ENCODE measurements at places on chromosomes 2 and 18. TPM values are rescaled to one million over a fixed set of nuclear protein-coding genes. Genes with fewer than 3 reads are reported as not detected.
A peak's percentile ranks its signal among the peaks of the same experiment; 100 is the strongest.

DNA sequence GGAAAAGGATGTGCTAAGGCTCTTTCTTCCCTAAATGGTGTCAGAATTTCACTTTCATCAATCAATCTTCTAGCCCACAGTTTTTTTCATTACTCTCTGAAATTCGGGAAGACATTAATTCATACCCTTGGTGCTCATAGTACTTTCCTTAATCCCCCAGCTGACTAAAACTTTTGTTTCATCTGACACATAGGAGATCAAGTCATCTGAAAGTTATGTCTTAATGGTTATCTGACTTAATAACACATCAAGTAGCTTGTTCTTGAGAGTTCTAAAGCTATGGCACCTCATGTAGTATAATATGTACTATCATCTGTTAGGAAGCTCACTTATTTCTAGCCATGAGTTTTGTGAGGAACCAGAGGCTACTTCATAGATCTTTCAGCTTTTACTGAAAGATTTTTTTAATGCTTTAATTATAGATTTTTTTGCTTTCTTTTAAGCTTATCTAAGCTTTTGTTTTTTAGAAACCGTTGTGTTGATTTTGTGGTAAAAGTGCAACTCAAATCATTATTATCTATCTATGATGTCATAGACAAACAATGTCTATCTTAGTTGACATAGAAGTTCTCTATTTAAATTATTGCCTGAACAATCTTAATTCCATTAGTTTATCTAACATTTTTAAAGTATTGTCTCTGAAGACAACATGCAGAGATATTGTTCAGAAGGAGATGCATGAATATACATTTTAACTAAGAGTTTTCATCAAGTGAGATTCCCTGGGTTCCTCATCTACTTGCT lies 93.6 kb upstream of the UBXN4 start:
- no peak for DNase-seq
- no peak overlapping the region for H3K4me3 ChIP-seq
- no peaks in the 10 kb centered on the region for H3K27me3 ChIP-seq
- H3K4me1 ChIP-seq: no peaks in the 10 kb centered on the region

DNA sequence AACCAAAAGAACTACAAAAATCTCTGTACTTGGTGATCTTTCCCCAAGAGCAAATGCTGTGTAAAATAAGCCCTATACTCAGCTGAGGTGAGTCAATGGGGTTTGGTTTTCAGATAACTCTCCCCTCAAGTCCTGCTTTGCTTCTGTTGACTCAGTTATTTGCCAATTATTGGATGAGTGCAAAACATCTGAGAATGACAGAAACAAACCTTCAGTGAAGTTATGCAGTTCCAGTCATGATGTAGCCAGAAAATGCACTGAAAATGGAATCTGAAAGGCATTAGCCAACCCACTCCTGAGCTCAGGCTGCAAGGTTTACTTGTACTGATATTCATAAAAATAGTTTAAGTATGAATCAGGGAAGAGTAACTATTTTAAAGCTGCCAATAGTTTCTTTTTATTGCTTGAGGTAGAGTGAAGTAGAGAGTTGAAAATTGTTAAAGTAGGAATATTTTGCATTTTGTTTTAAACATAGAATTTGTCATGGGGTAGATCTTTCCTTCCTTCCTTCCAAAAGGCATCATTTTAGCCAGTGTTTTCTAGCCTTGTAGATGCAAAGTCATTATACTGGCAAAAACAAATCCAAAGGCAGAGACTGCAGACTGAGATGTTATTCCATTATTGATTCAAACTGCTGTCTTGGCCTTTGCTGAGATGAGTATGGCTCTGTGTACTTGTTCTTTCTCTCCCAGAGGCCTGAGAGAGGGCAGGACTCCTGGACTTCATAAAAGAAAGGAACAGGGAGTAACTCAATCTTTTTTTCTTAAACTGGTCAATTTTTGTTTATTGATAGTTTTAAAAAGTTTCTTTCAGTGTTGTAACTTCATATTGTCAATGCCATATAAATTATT lies 215.3 kb downstream of the RND3 start:
- peak overlapping the region; percentile 26 for H3K27ac ChIP-seq
- no peaks in the 10 kb centered on the region for H3K27me3 ChIP-seq
- H3K4me3 ChIP-seq: no peak overlapping the region
- no peaks in the 10 kb centered on the region for H3K36me3 ChIP-seq

DCDC2C gene
- total RNA-seq: 2.4 TPM

GRCh38 chr2:198259496-198259895 lies 455.1 kb downstream of the PLCL1 start:
- H3K27ac ChIP-seq: no peak overlapping the region
- H3K4me3 ChIP-seq: no peak overlapping the region
- no peaks in the 10 kb centered on the region for H3K4me1 ChIP-seq
- no peaks in the 10 kb centered on the region for H3K36me3 ChIP-seq

DNA sequence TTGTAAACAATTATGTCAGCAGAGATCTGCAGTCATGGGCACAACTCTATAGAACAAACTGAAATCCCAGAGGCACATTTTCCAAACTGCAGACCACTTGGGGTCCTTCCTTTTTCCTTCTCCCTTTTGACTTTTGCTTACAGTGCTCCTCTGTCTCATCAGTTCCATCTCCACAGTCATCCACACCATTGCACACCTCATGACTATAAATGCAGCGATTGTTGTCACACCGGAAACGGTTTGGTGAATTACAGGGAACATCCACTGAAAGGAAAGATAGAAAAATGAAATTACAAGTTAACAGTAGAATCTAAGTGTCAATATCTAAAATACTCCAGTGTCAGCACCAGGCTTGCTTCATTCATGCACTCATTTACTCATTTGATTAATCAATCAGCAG lies 96.4 kb downstream of the DHRS9 start:
- no peaks in the 10 kb centered on the region for H3K36me3 ChIP-seq
- no peak overlapping the region for H3K27ac ChIP-seq
- H3K4me1 ChIP-seq: no peaks in the 10 kb centered on the region
- DNase-seq: no peak

- H3K27ac ChIP-seq: no peak overlapping the region
- H3K27me3 ChIP-seq: no peaks in the 10 kb centered on the region
- H3K36me3 ChIP-seq: no peaks in the 10 kb centered on the region
- no peak for DNase-seq
- H3K4me1 ChIP-seq: no peaks in the 10 kb centered on the region
- H3K4me3 ChIP-seq: no peak overlapping the region
Observed at GRCh38 chr2:212892193-212892592, 259.2 kb downstream of the IKZF2 start.

GRCh38 chr2:39141334-39142271 lies 20.8 kb upstream of the SOS1 start:
- no peak overlapping the region for H3K4me3 ChIP-seq
- no peak for DNase-seq
- no peak overlapping the region for H3K27ac ChIP-seq
- H3K27me3 ChIP-seq: no peaks in the 10 kb centered on the region
- no peaks in the 10 kb centered on the region for H3K36me3 ChIP-seq

- no peak overlapping the region for H3K27ac ChIP-seq
- H3K36me3 ChIP-seq: no peaks in the 10 kb centered on the region
- H3K4me1 ChIP-seq: no peaks in the 10 kb centered on the region
- no peaks in the 10 kb centered on the region for H3K27me3 ChIP-seq
- no peak for DNase-seq
- H3K4me3 ChIP-seq: no peak overlapping the region
Observed at GRCh38 chr18:56377231-56377630, 261.2 kb downstream of the TXNL1 start.

GRCh38 chr18:12540751-12541150 lies 117.2 kb downstream of the SPIRE1 start:
- H3K27me3 ChIP-seq: no peaks in the 10 kb centered on the region
- H3K4me3 ChIP-seq: no peak overlapping the region
- H3K36me3 ChIP-seq: no peaks in the 10 kb centered on the region
- H3K4me1 ChIP-seq: no peaks in the 10 kb centered on the region
- DNase-seq: no peak

DNA sequence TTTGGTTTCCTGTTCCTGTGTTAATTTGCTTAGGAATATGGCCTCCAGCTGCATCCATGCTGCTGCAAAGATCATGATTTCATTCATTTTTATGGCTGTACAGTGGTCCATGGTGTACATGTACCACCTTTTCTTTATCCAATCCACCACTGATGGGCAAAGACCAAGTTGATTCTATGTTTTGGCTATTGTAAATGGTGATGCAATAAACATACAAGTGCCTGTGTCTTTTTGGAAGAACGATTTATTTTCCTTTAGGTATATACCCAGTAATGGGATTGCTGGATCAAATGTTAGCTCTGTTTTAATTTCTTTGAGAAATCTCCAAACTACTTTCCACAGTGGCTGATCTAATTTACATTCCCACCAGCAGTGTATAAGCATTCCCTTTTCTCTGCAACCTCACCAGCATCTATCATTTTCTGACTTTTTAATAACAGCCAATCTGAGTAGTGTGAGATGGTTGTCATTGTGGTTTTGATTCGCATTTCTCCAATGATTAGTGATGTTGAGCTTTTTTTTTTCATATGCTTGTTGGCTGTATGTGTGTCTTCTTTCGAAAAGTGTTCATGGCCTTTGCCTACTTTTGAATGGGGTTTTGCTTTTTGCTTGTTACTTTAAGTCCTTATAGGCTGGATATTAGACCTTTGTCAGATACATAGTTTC lies 19.4 kb downstream of the EXOC6B start:
- H3K27ac ChIP-seq: no peak overlapping the region
- H3K4me3 ChIP-seq: no peak overlapping the region
- H3K27me3 ChIP-seq: no peaks in the 10 kb centered on the region
- H3K4me1 ChIP-seq: no peaks in the 10 kb centered on the region

AMER3 gene
- not detected for total RNA-seq

GRCh38 chr2:160140471-160140870 lies 59.6 kb downstream of the ITGB6 start:
- no peaks in the 10 kb centered on the region for H3K36me3 ChIP-seq
- no peaks in the 10 kb centered on the region for H3K27me3 ChIP-seq
- no peaks in the 10 kb centered on the region for H3K4me1 ChIP-seq
- no peak overlapping the region for H3K27ac ChIP-seq

GRCh38 chr18:72391951-72392350 lies 152.2 kb downstream of the CBLN2 start:
- H3K4me1 ChIP-seq: no peaks in the 10 kb centered on the region
- no peak overlapping the region for H3K27ac ChIP-seq
- H3K4me3 ChIP-seq: no peak overlapping the region
- no peaks in the 10 kb centered on the region for H3K27me3 ChIP-seq
- no peaks in the 10 kb centered on the region for H3K36me3 ChIP-seq
- DNase-seq: no peak

- H3K36me3 ChIP-seq: no peaks in the 10 kb centered on the region
- H3K27ac ChIP-seq: no peak overlapping the region
- DNase-seq: no peak
- H3K27me3 ChIP-seq: no peaks in the 10 kb centered on the region
- peaks cover 4% of the 10 kb centered on the region for H3K4me1 ChIP-seq
- H3K4me3 ChIP-seq: no peak overlapping the region
Observed at GRCh38 chr2:38635139-38635538, 30.8 kb upstream of the GALM start.

DNA sequence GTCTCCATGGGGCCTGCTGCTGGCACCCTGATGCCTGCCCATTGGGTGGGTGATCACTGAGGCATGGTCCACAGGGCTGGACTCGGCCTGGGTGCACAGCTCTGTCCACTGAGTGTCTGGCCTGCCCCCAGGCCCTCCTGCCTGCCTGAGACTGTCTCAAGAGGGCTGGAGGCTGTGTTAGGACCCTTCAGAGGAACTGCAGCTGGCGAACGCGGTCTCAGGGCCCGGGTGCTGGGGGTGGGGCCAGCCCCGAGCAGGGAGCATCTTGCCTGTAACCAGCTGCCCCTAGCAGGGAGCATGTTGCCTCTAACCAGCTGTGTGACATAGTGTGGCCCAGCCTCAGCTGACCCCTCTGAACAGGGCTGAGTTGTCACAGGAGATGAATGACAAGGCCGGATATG lies 50.0 kb downstream of the TWIST2 start:
- H3K4me1 ChIP-seq: peaks cover 10% of the 10 kb centered on the region
- H3K36me3 ChIP-seq: no peaks in the 10 kb centered on the region
- H3K27ac ChIP-seq: no peak overlapping the region
- H3K27me3 ChIP-seq: no peaks in the 10 kb centered on the region
- no peak overlapping the region for H3K4me3 ChIP-seq

DNA sequence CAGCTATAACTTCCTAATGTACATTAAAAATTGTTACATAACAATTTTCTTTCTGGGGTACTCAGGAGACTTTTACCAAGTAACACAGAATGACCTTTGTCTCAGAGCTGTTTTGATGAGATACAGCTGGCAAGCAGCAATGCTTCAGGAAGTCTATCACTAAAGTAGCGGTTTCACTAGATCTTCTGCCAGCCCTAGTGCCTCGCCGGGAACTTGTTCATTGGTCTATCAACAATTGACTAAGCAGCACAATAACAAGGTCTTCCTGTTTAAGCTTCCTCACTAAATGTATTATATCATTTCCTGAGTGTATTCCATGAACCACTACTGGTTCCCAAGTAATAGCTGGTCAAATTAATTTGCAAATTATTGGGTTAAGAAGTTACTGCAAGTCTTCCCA lies 69.2 kb downstream of the TRIP12 start:
- no peak for DNase-seq
- no peak overlapping the region for H3K27ac ChIP-seq
- H3K27me3 ChIP-seq: no peaks in the 10 kb centered on the region
- no peaks in the 10 kb centered on the region for H3K4me1 ChIP-seq
- no peaks in the 10 kb centered on the region for H3K36me3 ChIP-seq

IAH1 gene
- 86.0 TPM for total RNA-seq

ABCB11 gene
- total RNA-seq: not detected

MYCN gene
- total RNA-seq: not detected

- no peak for DNase-seq
- H3K27ac ChIP-seq: no peak overlapping the region
- no peak overlapping the region for H3K4me3 ChIP-seq
- no peaks in the 10 kb centered on the region for H3K36me3 ChIP-seq
- no peaks in the 10 kb centered on the region for H3K27me3 ChIP-seq
Observed at GRCh38 chr2:11357428-11357972, 13.1 kb upstream of the ROCK2 start.

SP140 gene
- 0.11 TPM for total RNA-seq

DNA sequence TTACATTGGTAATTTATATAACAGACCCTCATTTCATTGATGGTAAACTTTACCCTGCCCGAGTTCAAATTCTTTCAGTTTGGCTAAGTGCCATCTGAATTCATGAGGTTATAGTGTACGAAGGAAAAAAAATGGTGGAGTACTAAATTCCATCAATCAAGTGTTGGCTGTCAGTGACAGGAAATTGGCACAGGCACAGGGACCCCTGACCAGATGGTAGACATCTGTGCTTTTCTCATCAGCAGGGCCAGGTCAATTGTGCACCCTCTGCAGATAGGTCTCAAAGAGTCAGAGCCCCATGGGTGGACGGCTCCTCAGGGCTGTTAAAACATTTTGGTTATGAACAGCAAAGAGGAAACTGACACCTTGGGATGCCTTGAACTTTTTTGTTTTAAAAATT lies 439.2 kb downstream of the SETBP1 start:
- no peaks in the 10 kb centered on the region for H3K36me3 ChIP-seq
- H3K4me3 ChIP-seq: no peak overlapping the region
- no peaks in the 10 kb centered on the region for H3K27me3 ChIP-seq
- H3K27ac ChIP-seq: no peak overlapping the region
- no peaks in the 10 kb centered on the region for H3K4me1 ChIP-seq

PIEZO2 gene
- 3.1 TPM for total RNA-seq

GRCh38 chr2:208686665-208687064 lies 280.1 kb downstream of the PTH2R start:
- H3K27ac ChIP-seq: no peak overlapping the region
- H3K27me3 ChIP-seq: no peaks in the 10 kb centered on the region
- H3K36me3 ChIP-seq: no peaks in the 10 kb centered on the region
- DNase-seq: no peak
- H3K4me1 ChIP-seq: no peaks in the 10 kb centered on the region

GRCh38 chr2:197453914-197454398 lies 604 bp downstream of the COQ10B start:
- peaks cover 19% of the 10 kb centered on the region for H3K4me1 ChIP-seq
- H3K36me3 ChIP-seq: no peaks in the 10 kb centered on the region
- no peaks in the 10 kb centered on the region for H3K27me3 ChIP-seq
- H3K27ac ChIP-seq: peak overlapping the region; percentile 96
- peak overlapping the region; percentile 60 for H3K4me3 ChIP-seq
- DNase-seq: peak; percentile 92
